ENCODE measurements at places on chromosomes 12 and 14.

DNA sequence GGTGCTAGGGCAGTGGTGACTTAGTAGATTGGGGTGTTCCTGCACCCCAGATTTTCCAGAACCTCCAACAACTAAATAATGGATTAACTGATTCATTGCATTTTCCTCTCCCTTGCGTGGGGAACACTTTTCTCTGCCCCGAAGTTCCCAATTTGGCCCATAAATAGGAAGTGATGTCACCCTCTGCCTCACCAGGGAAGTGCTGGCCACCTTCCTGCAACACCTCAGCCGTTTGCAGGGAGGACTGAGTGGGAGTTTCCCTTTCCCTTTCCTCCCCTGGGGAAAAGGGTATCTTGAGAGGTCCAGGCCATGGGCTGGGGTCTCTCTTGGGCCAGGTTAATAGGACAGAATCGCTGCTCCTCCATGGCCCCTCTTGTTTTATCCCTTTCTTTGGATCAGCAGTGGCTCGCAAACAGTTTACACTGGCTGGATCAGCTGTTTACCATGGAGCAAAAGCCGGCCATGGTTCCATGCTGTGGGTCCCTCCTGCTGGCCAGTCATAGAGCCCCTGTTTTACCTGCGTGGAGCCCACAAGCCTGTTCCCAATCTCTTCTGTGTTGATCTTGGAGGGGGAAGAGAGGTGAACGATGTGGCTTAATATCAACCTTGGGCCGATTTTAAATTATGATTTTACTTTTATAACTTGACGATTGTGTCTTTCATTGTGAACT lies 91.6 kb upstream of the VRK1 start:
- DNase-seq, result no peak

DNA sequence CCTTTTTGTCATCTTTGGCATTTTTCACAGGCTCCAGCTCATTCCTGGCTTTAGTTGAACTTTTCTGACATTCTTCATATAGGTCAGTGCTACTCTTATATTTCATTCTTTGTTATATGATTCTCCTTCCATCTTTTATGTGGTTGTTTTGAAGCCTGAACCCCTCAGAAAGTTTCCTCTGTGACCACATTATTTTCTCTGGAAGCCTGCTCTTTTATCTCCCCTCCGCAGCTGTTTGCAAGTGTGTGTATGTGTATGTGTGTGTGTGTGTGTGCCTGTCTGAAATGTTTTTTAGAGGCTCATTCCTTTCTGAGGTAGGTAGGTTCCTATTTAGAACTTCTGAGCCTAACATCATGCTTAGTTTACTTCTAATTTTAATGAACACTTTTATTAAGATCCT lies 47.6 kb downstream of the ANO4 start:
- no peak for DNase-seq

- no peak for DNase-seq
These were observed 604.9 kb downstream of the MED13L start for GRCh38 chr12:115672506-115673080.

GRCh38 chr14:33655421-33655820 lies 295.5 kb downstream of the EGLN3 start:
- DNase-seq, result no peak

GRCh38 chr12:49413796-49414195 lies 46.5 kb downstream of the SPATS2 start:
- no peak for DNase-seq

GRCh38 chr12:64806593-64807460 lies 17.6 kb upstream of the TBC1D30 start:
- no peak for DNase-seq

DNA sequence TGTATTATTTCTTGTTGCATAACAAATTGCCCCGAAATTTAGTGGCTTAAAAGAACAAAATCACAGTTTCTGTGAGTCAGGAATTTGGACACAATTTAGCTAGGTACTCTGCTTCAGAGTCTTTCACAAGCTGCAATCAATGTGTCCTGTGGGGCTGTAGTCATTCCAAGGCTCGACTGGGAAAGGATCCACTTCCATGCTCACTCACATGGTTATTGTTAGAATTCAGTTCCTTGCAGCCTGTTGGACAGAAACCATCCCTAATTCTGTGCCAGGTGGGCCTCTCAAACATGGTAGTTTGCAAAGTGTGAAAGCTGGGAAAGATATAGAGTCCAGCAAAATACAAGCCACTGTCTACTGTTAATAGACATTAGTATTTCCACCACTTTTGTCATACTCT lies 59.7 kb upstream of the ARID2 start:
- no peak for DNase-seq

DNA sequence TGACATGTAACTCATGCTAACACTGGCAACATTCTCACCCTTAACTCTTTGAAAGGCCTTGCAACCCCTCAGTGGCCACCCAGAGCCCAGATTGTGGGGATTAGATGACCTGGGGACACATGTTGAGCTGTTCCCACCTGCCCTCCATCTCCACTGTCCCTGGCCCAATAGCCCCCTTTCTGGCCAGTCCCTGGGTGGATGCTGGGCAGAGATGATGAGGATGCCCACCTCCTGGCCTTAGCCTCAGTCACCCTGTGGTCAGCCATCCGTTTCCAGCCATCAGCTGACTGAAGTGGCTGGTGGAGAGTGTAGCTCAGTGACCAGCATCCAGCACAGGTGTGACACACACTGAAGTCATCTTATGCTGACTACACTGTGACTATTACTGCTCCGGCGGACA lies 4.7 kb downstream of the ANHX start:
- DNase-seq, result no peak

DNA sequence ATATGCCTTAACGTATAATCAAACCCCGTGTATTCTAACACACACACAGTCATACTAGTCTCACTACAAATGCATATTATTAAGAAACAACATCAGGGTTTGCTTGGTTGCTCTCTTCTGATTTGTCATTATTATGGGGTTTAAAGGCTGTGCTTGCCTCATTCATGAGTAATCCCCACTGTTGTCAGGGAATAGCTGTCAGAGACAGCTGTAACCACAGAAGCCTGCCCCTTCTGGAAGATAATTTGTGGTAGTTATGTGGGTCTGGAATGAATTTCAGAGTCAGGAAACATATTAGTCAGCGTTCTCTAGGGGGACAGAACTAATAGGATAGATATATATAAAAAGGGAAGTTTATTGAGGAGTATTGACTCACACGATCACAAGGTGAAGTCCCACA lies 456.9 kb upstream of the TMEM132C start:
- DNase-seq, result no peak

GRCh38 chr14:95877633-95878032 lies 1.0 kb downstream of the TUNAR start:
- no peak for DNase-seq

- DNase-seq, result no peak
These were observed 43.3 kb downstream of the GPATCH2L start for GRCh38 chr14:76195003-76195402.

DNA sequence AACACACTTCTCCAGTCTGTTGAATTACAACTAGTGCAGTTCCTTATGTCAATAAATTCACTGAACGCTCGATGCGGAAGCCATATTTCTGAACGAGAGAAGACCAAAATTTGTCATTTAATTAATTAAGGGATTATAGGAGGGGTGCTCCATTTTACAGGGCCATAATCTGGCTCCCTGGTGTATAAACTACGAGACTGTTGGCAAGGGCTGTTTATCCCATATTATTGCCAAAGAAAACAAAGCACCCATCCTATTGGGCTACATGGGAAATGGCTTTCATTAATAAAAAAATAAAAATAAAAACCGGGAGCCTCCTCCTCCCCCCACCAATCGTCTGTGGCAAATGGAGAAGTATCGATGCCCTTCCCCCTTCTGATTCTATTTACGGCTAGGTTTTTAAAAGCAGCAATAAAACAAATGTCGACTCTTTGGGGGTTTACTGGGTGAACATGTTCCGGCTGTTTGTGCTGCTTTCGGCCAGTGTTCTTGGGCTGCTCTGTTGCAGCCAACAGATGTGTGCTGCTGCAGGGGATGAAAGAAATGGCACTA lies 24.8 kb downstream of the ATF7 start:
- DNase-seq, result no peak

DNA sequence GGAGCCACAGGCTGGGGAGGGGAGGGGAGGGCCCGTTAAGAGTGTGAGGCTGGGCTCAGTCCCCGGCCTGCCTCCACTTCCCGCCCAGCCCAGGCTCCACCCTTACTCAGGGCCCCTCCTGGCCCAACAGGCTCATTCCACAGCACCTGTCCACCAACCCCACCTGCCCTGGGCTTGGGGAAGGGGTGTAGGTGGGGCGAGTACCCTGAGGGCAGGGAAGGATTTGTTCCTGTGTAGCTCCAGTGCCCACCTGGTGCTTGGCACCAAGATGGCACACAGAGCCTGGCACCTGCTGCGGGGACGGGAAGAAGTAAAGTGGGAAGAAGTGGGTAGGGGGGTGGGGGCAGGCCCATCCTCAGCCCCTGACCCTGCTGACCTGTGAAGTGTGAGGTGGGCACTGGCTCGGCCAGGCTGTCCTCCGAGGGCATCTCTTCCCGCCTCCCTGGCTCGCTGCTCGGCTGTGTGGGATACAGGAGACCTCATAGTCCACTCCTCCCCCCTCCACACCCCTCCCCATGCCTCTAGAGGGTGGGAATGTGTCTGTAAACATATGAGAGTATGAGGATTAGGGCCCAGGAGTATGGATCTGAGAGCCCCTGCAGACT lies 35.1 kb downstream of the NCKAP5L start:
- no peak for DNase-seq

- no peak for DNase-seq
These were observed 28.6 kb downstream of the ABCB9 start for GRCh38 chr12:122937622-122938091.

DNA sequence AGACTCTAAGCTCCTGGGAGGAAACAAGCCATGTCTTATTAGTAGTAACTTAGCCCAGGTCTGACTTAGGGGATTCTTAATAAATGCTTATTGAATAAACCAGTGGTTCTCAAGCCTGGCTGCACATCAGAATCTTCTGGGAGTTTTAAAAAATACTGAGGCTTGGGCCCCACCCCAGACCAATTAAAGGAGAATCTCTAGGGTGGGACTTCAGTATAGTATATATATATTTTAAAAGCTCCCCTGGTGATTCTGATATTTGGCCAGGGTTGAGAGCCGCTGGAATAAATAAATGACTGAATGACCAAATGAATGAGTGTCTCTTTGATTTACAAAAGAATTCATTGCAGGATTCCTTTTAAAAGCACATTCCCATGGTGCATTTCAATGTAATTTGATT lies 151.5 kb upstream of the GSC start:
- DNase-seq, result no peak

GRCh38 chr14:103372552-103373304 lies 12.5 kb upstream of the MARK3 start:
- DNase-seq, result peak; percentile 18

DNA sequence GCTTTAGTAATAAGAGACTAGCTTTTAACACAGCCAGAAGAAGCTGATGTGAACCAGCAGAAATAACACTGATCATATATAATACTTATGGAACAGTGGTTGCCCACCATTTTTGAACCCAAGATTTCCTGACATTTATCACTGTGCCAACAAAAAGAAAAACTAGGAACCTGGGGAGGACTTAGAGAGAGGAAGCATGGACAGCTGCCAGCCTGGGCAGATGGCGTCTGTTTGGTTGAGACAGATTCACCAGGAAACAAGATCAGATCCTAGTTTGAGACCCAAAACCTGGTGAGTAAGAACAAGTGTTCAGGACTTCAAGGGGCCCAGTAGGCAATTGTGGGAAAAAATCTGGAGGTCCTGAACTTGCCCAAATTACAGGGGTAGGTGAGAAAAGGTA lies 95.3 kb downstream of the BICD1 start:
- DNase-seq, result no peak

GRCh38 chr12:122732170-122732569 lies 1.5 kb upstream of the HCAR1 start:
- peak; percentile 24 for DNase-seq

- no peak for DNase-seq
These were observed 474.0 kb downstream of the ZFP36L1 start for GRCh38 chr14:68318828-68319227.

- DNase-seq, result no peak
These were observed 51.2 kb upstream of the HELB start for GRCh38 chr12:66251049-66251448.

DNA sequence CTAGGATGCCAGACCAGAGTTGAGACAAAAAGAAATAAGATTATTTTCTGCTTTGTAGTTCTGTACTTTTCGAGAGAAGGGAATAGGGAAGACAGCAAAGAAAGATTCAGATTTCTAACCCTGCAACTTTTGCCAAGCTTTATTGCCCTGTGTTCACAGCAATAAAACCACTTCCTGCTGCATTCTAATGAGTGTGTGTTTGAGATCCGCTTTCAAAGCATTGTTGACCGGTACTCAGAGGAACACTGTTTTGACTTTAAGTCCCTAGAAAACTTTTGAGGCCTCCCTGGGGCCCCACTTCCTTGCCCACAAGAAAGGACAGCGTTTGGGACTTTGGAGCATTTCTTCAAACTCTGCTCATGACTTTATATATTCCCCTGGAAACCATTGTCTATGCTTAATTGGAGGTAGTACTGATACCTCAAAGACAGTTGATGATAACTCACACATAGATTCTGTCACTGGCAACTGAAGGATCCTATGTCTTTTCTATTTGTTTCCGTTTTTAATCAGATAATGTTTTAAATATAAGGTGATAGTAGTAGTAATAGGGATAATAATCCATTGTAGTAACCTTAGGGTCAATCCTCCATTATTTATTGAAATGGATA lies 1.3 kb downstream of the RNASE6 start:
- DNase-seq, result no peak

DNA sequence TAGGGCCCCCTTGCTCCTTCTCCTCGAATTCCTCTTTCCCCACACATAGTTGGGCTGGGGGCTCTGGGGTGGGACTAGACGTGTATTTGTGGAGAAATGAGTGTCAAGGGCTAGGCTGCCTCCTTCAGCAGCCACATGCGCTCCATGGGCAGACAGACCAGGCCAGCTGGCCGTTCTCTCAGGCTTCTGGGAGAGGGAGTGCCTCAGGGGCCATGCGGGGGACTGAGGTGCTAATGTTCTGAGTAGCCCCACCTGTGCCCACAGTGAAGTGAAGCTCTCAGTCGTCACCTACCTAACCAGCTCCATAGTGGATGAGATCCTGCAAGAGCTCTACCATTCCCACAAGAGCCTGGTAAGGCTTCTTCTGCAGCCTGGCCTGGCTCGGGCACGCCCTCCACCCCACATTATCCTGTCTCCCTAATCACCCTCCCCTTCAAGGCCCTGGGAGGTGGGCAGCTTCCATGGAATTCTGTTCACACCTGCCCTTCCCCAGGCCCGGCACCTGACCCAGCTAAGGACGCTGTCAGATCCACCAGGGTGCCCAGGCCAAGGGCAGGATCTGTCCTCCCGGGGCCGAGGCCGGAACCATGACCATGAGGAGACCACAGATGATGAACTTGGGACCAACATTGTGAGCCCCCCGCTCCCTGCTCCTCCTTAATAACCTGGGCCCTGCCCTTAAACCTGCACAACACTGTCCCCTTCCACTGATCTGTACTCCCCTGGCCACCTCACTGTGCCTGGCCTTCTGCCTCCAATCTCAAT lies 9.0 kb upstream of the CPNE6 start:
- DNase-seq, result no peak
